ENCODE measurements at places on chromosomes 6 and 20.

GRCh38 chr20:58473453-58474425 is 41.5 kb downstream of the APCDD1L start:
- no peak for DNase-seq

DNA sequence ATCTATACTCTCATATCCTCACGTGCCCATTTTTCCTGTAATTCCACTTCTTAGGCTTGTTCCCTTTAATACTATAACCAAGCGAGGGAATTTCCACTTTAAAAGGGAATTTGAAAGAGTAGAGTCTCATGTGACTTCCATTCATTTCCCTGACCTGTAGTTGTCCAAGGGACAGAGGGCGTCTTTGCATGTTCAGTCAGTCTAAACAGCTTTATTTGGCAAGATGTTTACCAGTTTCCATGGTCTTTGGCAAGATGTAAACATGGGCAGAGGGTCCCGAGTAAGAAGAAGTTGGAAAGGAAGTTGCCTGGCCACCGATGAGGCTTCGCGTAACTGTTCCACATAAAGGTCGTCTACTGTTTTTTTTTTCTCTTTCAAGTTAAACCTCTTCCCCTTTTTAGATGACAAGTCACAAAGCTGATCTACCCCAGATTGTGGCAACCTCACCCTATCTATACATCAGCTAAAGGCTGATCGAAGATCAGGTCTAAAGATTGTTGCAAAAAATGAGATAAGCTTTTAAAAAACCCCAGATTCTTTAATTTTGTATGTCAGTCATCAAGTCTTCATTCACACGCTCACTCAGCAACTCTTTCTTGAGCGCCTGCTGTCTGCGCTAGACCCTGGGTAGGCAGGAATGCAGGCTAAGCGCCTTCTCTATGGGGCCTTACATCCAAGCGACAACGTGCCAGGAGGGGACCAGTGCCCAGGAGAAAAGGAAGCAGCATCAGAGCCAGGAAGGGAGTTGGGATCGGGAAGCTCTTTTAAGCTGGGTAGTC is 31.7 kb upstream of the CCR6 start:
- no peak for DNase-seq

GRCh38 chr6:64280569-64280968 is 645.0 kb downstream of the PHF3 start:
- no peak for DNase-seq

GRCh38 chr6:147712841-147713240 is 204.4 kb downstream of the SAMD5 start:
- no peak for DNase-seq

DNA sequence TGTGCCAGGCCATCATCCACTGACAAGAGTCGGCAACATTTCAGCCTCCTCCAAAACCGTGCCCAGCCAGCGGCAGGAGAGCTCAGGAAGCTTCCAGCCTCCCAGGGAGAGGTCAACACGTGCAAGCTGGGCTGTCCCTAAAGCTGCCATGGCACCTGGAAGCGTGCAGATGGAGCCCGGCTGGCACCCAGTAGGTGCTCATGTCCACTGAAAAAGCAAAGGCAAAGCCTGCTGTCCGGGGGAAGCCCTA is 14.4 kb upstream of the TLDC2 start:
- DNase-seq = no peak

DNA sequence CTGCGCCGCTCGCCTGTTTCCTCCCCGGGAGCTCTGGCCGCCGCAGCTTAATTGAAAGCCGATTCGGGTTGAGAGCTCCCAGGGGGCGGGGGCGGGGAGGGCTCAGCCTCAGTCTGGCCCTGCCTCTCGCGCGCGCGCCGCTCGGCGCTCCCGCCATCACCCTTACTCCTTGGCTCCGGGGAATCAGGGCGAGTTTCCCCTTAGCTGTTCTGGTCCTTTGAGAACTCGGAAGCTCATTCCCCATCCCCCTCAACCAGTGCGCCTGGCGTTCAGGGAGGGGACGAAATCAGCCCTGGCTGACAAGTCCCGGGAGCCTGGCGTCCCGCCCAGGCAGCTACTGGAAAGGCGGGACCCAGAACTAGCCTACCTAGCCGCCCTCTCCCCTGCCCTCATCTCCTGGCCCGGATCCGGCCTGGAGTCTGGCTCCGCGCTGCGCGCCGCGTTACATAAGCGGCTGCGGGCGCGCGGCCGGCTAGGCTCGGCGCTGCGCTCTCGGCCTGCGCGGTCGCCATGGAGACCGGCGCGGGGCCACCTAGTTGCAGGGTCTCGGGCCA is 2.8 kb downstream of the SLC12A5 start:
- no peak for DNase-seq

DNA sequence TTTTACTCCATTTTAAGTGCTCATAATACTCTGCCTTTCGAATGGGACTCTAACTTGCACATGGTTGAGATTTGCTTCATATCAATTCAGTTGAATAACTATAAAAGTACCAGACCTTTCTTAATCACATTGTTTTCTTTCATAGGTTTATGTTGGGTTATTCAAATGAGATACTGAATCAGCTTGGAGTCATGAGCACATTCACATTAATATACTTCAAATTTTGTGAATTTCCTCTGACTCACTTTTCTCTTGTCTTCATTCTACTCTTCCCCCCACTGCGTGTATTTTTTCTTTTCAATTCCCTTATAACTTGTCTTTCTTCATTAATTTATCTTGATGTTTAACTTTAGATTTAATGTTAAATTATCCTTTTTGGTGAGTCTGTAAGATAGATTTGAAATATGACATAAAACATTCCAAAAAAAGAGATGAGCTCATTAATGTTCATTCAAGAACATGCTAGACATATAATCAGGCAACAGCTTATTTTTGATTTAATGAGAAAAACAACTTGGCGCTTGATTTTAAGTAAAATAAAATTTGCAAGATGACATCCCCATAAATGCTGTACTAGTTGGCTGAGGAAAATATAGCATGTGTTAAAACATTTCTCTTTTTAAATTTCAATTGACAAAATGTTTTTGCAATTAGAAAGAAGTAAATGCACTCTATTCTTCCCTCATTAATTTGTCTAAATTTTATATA is 736.0 kb downstream of the CD109 start:
- no peak for DNase-seq
